ENCODE measurements at places on chromosomes 7 and 10.

- no peak for DNase-seq
These were observed 242.2 kb downstream of the GATA3 start for GRCh38 chr10:8296734-8297101.

DNA sequence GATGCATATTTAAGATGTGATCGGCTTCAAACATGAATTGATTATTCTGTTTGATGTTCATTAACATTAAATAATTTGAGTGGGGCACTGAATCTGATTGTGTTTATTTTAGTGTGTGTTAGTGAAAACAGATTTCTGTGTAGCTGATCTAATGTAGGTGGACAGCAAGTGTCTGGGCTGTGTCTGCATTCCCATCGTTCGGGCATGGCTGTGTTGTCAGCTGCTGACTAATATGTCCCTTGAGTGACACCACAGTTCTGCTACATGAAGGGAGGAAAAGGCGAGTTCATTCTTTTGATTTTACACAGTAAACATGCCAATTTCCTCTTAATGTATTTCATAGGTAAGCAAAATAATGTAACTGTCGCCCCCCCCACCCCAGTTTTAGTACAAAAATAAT is 203.0 kb downstream of the CNTNAP2 start:
- DNase-seq: no peak

DNA sequence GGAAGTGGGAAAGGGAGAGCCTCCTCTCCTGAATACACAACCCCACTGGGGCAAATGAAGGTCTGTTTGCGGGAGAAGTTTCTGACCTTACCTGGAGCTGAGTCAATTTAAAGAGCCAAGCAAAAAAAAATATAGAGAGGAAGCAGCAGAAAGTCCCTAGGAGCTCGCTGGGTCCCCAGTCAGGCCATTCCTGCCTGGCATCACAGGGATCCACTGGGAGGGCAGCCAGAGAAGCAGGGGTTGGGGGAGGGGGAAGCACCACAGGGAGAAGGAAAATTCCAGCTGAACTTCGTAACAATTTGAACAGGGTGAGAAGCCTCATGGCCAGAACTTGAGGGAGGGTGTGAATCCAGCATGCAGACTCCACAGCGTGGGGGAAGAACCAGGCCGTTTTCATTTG is 298.7 kb downstream of the LRRTM3 start:
- no peak for DNase-seq

DNA sequence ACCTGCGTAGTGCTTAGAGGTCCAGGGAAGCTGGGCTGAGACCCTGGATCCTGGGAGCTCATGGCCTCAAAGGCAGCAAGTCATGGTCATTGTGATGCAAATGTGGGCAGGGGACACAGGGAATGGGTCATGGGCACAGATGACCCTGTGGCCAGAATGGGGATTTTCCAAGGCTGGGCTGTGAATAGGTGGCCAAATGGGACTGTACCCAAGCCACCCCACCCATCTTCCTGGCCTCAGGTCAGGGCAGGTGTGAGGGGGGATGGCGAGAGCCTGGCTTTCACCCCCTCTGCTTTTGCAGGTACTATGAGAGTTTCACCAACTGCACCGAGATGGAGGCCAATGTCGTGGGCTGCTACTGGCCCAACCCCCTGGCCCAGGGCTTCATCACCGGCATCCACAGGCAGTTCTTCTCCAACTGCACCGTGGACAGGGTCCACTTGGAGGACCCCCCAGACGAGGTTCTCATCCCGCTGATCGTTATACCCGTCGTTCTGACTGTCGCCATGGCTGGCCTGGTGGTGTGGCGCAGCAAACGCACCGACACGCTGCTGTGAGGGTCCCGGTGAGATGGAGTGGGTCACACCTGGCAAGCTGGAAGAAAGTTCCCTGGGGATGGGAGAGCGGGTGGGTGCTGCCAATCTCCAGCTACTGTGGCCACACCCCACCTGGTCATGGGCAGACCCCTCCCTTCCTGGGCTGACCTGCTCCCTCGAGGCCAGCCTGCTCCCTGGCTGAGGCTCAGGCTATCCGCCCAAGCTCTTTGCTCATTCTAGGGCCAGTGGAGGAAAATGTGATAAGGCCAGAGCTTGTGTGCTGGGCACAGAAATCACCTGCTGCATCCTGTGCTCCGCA is 25.5 kb downstream of the RAMP3 start:
- DNase-seq: no peak

DNA sequence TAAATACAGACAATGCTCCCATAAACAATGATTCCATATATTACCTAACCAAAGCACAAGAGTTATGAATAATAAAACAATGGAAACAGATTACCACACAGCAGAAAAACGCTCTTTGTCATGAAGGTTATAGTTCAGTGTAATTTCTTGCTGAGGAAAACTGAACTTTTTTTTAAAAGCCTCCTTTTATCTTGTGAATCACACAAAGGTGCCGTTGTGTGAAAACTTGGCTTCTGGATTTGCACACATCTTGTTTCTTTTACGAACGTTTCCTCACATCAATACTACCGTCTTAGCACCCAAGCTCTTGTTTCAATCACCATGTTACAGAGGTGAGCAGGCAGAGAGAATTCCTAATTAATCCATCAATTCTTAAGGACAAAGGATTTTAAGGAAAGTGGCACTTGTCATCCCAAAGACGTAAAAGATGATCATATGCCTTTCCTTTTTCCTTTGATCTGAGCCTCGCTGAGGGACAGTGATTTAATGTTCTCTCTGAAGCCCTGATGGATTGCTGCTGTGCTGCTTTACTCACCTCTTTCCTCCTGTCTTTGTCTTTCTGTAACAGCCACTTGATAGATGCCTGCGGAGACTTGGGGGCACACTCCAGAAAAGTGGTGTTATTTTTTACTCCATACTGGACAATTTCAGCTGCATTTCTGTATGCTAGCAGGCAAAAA is 110.1 kb downstream of the CD36 start:
- DNase-seq: no peak

- no peak for DNase-seq
These were observed 39.4 kb upstream of the PLCE1 start for GRCh38 chr10:93954299-93954698.

GRCh38 chr10:110059925-110060324 is 52.1 kb downstream of the ADD3 start:
- no peak for DNase-seq

GRCh38 chr10:82438277-82438676 is 563.3 kb downstream of the NRG3 start:
- no peak for DNase-seq

GRCh38 chr7:128687131-128687530 is 15.0 kb downstream of the GARIN1A start:
- DNase-seq: no peak

GRCh38 chr7:150380463-150380862 is 1.3 kb downstream of the ZNF775 start:
- DNase-seq: no peak

DNA sequence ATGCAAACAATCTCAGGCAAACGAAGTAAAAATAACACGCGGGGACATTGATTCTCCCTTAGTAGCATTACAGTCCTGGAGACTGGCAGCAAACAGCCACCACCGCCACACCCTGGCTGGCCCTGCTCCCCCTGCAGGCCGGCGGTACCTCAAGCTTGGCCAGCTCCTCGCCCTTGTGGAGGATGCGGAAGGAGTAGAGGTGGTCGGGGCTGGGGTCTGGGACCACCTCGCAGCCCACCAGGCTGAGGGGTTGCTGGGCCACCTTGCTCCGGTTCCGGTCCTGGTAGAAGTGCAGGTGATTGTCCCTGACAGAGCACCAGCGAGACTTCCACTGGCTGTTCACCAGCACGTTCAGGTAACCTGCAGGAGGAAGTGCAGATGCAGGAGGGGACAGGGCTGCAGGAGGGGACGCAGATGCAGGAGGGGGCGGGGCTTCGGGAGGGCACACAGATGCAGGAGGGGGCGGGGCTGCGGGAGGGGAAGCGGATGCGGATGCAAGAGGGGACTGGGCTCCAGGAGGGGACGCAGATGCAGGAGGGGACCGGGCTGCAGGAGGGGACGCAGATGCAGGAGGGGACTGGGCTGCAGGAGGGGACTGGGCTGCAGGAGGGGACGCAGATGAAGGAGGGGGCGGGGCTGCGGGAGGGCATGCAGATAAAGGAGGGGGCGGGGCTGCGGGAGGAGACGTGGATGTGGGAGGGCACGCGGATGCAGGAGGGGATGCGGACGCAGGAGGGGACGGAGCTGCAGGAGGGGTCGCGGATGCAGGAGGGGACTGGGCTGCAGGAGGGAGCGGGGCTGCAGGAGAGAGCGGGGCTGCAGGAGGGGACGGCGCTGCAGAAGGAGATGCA is 65.7 kb downstream of the VWA2 start:
- no peak for DNase-seq

- DNase-seq: no peak
These were observed 201.8 kb downstream of the DYNC1I1 start for GRCh38 chr7:95974108-95974507.

DNA sequence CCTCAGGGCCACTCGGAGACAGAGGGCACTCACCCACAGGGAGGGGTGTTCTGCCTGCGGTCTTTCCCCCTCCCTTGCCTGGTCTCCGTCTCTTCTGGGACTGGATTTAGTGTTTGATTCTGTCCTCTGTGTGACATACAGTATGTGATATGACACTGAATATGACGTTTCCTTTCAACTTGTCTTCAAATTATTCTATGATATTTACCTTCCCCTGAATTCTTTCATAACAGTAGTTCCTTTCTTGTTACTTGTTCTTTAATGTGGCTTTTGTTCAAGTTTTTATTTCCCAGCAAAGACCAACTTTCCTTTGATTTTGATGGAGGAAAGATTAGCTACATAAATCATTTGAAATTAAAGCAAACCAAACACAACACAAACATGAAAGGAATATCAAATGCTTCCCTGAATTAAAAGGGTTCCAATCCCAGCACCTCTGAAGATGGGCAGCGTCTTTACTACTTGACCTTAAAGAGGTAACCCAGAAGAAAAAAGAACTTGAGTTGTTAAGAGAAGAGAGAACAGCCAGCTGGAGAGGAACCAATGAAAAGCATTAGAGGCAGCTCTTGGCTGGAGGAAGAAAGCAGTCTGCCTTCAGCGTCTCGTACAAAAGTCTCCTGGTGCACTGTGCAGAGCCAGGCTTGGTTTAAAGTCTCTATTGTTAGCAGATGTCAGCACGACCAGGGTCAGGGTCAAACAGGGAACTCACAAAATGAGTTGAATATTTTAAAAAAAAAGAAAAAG is 18.3 kb upstream of the RHEB start:
- no peak for DNase-seq

GRCh38 chr7:6273380-6273837 is 985 bp upstream of the CYTH3 start:
- DNase-seq: no peak

DNA sequence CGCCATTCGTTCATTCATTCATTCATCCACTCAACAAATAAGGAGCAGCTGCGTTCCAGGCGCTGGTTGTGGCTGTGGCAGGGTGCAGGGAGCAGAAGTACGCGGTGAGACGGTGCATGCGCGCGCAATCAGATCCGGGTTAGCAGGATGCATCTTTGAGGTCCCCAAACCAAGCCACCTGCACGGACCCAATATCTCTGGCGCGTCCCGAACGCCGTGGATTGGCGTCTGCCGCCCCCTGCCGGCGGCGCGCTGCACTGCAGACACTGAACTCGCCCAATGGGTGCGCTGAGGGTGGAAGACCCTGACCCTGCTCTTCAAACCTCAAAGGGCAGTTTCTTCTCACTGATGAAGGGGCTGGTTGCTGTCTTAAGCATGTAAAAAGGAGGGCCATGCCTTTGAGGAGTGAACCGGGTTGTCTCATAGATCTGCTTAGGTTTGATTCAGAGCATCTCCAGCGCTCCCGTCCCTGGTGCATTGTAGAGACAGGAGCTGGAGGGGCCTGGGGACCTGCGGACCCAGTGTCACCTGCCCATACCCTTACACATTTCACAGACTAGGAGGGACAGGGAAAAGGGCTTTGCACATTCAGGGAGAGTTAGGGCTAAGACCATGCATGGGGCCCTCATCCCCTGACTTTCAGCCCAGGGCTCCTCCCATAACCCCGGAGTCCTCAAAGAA is 102.5 kb downstream of the RAMP3 start:
- no peak for DNase-seq

GRCh38 chr7:77362905-77363304 is 53.2 kb downstream of the GSAP start:
- DNase-seq: no peak

DNA sequence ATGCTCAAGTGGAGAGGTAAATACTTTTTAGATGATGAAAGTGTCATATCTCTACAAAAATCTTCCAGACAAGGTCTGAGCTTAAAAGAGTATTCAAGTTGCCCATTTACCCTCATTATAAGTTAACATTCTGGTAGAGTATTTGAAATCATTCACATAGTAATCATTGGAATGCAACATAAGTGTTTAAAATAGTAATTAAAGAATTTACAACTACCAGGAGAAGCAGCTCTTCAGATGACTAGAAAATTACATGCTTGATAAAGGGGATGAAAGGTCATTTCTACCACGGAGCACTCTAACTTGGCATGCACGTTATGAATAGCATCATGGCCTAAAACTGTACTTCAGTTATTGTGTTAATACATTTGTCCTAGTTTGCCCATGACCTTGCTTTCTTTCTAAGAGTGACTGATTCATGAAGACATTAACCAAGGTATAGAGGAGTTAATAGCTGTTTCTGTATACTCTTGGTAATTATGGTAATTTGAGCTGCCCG is 120.0 kb downstream of the SEMA3E start:
- no peak for DNase-seq

DNA sequence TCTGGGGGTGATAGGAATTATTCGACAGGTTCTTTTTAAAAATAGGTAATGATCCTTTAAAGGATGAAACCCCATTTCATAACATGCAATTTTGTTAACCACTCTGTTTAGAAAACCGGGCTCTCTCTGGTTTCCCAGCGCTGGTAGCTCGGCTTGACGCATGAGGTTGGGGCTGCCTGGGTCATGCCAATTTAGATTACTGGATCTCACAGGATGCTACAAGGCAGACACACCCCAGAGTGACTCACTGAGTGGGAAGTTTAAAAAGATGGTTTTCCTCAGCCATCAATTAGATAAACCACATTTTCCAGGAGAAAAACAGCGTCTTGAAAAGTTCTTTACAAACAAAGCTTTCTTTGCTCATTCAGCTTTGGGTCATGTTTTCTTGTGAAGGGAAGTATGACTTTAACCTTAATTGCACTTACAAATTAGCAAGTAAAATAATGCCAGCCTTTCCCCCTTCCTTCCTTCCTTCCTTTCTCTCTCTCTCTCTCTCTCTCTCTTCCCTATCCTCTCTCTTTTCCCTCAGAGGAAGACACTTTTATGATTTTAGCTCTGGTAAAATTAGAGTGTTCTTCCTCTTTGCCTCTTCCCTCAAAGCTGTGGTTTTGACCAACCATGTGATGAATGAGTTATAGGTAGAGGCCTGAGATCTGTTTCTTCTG is 99.8 kb downstream of the EPDR1 start:
- DNase-seq: no peak

- DNase-seq: no peak
These were observed 904.3 kb downstream of the XPNPEP1 start for GRCh38 chr10:109019001-109019424.

DNA sequence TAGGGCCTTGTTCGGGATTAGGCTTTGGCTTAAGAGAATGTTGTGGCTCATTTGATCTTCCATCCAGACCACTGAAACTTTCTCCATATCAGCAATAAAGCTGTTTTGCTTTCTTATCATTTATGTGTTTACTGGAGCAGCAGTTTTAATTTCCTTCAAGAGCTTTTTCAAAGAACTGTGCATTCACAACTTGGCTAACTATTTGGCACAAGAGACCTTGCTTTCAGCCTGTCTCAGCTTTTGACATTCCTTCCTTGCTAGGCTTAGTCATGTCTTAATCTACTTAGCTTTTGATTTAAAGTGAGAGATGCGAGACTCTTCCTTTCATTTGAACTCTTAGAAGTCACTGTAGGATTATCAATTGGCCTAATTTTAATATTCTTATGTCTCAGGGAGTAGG is 19.1 kb upstream of the AKR1B1 start:
- no peak for DNase-seq
